Naive B cell (primary cell): ENCODE measurements at places on chromosomes 7 and 10.

- no peak for DNase-seq
Measured at GRCh38 chr10:130046591-130046990, 64.0 kb downstream of the C10orf143 start.

GRCh38 chr7:17354473-17354872, 56.0 kb downstream of the AHR start:
- no peak for DNase-seq

GRCh38 chr10:660970-661596, 28.4 kb downstream of the DIP2C start:
- DNase-seq, result no peak

DNA sequence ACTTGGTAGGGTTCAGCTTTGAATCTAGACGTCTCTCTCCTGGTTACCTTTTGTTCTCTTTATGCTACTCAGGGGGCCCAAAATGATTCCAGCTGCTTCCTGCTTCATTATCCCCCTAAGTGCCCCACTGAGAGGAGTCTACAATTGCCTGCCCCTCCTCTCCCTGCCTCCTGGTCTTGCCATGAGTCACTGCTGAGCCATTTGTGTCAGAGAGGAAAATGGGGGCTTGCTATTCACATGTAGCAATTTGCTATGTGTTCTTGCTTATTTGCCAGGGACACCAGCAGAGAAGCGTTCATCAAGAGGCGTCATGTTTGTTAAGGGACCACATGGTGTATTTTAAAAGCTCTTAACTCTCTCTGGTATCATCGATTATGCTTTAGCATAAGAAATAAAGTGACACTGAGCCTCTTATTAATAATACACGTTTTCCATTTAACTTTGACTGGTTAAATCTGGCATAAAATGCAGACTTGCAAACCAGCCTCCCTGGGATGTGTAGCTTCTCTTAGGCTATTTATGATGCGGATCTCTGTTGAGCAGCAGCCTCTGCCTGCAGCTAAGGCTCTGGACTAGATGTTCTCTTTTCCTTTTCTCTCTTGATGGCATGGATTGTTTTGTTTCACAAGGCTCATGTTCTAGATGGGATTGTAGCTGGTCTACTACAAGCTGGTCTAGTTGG, 239.3 kb downstream of the AUTS2 start:
- DNase-seq, result no peak

GRCh38 chr10:70256463-70256862, 23.2 kb upstream of the PPA1 start:
- DNase-seq, result no peak

DNA sequence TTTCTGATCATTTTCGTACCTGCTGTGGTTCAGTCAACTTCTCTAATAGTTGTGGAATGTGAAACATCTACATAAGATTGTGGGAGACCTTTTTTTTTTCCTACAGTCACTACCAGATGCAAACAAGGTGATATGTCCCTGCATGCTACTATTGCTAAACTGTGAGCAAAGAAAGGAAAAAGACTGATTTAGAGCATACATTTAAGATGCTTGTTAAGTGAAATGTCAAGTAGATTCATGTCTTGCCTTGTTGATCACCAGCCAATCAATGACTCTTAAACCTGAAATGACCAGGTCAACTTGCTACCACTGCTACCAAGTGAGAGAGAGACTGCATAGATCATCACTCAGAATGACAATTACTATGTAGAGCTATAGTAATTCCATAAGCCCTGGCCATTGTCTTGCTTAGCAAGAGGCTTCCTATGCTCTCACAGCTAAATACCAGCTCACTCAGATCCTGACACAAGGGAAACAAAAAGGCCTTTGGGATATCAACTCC, 84.3 kb upstream of the SKAP2 start:
- DNase-seq, result no peak

GRCh38 chr7:106381252-106381651, 96.5 kb upstream of the NAMPT start:
- DNase-seq, result no peak

GRCh38 chr7:158117341-158118222, 470.0 kb downstream of the PTPRN2 start:
- DNase-seq, result no peak

- DNase-seq, result no peak
Measured at GRCh38 chr10:103752680-103753248, 102.6 kb downstream of the SH3PXD2A start.

- no peak for DNase-seq
Measured at GRCh38 chr7:139515266-139515665, 8.2 kb upstream of the CLEC2L start.
